Testis (tissue), 5 donors: ENCODE measurements at places on chromosomes 16 and 17. TPM values are rescaled to one million over a fixed set of nuclear protein-coding genes. Genes with fewer than 3 reads are reported as not detected.

The CAVIN1 gene
- 49.4 TPM for total RNA-seq

The KRT33B gene
- total RNA-seq: 0.25 TPM

The CLEC3A gene
- total RNA-seq: 0.74 TPM

The SLC7A6OS gene
- 25.8 TPM for total RNA-seq

DNA sequence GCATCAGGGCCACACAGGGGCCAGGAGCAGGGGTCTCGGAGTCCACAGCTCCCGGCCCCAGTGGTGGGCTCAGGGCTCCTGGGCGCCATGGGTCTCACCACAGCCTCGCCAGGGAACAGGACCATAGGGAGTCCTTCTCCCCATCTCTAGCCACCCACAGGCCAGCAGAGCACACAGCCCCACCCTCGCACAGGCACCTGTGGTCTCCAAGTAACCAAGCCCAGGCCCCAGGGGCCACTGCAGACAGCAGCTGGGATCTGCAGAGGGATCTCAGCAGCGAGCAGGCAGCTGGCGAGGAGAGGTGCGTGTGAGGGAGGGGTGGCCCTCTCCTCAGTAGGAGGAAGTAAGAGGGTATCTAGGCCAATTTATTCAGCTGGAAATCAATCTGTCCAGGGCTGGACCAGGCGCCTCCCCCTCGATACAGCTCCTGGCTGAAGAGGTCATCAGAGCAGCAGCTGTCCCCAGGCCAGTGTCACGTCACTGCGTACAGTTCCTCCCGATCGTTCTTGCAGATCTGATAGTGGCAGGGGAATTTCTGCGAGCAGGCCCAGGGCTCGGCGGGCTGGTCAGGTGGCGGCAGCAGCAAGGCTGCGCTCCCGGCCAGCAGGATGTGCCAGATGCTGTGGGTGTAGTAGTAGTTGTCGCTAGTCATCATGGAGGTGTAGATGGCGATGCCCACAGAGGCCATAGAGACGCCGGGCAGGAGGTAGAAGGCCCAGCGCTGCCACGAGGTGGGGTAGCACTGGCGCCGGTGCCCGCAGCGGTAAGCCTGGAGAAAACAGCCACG is 1.4 kb upstream of the MRPL28 start:
- peak; percentile 87 for DNase-seq

GRCh38 chr16:10136916-10137315 is 45.3 kb downstream of the GRIN2A start:
- DNase-seq: no peak

- DNase-seq: no peak
Observed at GRCh38 chr17:33858121-33858520, 397.0 kb upstream of the CCL2 start.

DNA sequence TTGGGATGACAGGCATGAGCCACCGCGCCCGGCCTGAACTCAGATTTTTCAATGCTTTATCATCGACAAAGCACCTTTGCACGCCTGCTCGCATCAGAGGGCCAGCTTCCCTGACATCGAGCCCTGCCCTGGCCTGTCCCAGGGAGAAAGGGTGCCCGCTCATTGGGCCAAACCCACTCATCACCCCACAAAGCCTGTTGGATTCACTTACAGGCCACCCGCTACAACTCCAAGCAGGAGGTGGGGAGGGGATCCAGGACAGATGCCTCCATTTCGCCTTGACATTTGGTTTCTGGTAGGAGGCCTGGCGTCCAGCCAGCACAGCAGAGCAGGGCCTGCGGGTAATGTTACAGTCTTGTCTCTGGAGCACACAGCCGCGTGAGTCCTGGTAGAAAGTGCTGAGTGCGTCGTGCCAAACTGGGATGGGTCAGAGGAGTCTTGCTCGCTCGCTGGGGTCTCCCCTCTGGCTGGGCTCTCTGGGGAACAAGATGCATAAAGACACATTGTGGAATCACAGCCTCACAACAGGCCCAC is 19.8 kb downstream of the SMTNL2 start:
- DNase-seq: peak; percentile 92

- DNase-seq: no peak
Observed at GRCh38 chr17:5209396-5209795, 17.7 kb upstream of the ZNF594 start.

GRCh38 chr17:37142294-37142896 is 193.6 kb downstream of the AATF start:
- no peak for DNase-seq

GRCh38 chr17:49738456-49739163 is 25.3 kb downstream of the FAM117A start:
- no peak for DNase-seq

DNA sequence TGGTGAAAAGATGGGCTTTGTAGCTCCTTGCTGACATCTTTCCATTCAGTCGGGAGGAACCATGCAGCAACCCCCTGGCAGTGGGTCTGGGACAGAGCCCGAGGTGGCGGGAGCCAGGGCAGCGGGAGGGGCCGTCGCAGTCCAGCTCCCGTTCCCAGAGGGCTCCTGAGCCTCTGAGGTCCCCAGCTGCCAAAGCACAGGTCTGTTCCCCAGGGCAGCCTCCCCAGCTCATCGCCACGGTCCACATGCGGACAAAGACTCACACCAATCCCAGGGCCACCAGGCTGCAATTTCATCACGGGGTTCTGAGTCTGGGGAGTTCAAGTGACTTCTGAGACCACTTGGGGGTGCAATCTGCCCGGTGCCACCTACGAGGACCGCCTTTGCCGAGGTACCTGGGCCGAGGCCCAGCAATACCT is 196.0 kb downstream of the RBFOX3 start:
- DNase-seq: no peak

DNA sequence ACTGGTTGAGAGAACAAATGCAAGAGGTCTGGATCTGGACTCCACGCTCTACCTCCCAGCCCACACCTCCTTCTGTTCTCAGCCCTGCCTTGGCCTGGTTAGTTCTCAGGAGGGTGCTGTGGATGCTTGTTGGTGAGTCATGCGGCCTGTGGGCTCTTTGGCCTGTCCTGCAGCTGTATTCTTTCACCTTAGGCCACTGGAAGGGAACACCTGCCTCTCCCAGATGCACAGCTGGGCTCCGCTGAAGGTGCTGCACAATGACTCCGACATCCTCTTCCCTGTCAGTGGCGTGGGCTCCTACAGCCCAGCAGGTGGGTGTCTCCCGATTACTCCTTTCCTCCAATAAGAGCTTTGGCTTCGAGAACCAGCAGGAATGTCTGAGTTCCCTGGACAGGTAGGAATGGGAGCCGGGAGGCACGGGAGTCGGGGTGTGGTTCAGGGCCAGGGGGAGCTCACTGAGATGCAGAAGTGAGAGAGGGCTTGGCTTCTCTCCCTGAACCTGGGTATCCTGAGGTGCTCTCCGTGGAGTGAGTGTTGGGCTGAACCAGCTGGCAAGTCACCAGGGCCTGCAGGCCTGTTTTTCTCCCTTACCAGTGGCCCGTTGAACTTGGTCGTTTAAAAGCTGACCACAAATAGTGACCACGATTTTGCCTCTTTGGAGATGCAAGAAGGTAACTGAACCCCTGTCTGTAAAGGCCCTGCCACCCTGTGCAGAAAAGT is 85.0 kb downstream of the SNX29 start:
- DNase-seq: no peak

DNA sequence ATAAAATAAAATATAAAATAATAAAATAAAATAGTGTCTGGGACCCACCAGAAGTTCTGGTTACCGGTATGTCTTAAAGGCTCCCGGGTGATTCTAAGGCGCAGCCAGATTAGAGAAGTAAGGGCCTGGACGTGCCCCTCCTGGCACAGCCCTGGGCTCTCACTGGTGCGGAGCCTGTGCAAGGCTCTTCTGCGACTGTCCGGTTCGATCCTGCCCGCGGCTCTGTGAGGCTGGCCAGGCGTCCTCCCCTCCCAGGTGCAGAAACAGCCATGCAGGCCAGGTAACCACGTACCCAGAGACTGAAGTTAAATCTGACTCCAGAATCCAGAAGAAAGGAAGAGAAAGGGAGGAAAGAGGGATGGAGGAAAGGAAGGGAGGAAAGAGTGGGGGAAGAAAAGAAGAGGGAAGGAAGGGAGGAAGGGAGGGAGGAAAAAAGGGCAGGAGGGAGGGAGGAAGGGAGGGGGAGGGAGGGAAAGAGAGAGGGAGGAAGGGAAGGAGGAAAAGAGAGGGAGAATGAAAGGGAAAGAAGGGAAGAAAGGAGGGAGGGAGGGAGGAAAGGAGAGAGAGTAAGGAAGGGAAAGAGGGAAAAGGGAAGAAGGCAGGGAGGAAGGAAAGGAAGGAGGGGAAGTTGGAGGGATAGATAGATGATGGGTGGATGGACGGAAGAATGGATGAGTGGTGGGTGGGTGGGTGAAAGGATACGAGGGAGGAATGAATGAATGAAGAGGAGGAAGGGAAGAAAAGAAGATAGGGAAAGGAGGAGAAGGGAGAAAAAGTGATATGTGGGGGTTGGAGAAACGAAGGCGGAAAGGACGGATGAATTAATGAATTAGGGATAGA is 42.3 kb downstream of the C16orf82 start:
- no peak for DNase-seq

GRCh38 chr16:20900299-20901067 is at the start of the genes DCUN1D3 and LYRM1:
TSS of gene DCUN1D3 (minus strand) at chr16:20900358. CDS start at chr16:20862538, 37,820 bp downstream.
TSS of gene LYRM1 (plus strand) at chr16:20900771. CDS start at chr16:20915556, 14,785 bp downstream.
- DNase-seq: peak; percentile 99

DNA sequence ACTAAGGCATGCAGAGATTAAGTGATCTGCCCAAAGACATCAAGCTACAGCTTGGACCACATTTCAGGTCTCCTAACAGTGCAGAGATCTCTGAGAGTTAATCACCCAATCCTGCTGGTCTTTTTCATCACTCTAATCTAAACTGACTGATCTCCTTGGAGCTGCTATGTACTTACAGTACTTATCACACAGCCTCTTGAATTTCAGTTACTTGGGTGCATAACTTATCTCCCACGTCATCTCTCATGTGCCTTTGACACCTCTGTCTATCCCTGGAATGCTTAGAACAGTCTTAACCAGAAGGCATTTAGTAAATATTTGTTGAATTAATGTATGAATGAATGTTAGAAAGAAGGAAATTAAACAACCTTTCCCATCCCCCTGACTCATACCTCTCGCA is 139.0 kb downstream of the SNX11 start:
- no peak for DNase-seq

DNA sequence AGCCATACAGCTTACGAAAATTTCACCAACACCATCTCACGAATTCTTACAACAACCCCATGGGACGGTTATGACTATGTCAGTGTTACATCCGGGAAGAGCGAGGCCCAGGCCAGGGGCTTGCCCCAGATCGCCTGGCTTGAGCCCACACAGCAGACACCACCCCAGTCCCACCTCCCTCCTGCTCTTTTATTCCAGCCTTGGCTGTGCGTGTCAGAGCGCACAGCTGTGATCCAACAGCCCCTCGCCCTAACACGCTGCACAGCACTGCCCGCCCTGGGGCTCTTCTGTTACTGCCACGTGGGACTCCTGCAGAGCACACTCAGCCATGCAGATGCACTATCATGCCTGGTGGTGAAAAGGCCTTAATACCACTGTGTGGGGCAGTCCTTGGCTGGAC is 127.9 kb downstream of the ENGASE start:
- DNase-seq: no peak

DNA sequence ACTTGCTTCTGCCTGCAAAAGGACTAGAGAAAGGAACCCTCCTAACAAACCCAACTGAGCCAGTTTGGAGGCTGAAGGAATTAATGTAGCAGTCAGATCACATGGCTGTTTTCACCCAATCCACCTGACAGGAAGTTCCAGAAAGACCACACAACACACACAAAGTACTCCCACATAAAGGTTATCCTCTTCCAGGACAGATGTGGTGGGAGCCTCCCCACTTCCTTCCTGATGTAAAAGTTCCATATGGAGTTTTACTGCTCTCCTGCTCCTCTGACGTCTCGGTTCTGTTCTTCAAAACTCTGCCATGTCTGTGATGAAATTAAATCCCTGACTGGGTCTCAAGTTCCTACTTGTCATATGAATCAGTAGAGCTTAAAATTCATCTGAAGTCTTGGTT is 497.0 kb upstream of the HSBP1 start:
- DNase-seq: no peak

DNA sequence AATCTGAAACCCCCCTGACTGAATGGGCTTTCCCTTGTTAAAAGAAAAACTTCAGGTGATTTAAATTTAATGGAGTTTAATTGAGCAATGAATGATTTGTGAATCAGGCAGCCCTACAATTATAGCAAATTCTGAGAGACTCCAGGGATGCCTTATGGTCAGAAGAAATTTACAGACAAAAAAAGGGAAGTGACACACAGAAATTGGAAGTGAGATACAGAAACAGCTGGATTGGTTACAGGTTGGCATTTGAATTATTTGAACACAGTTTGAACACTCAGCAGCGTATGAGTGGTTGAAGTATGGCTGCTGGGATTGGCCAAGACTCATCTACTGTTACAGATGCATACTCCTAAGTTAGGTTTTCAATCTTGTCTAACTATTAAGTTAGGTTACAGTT is 19.0 kb upstream of the CPHXL start:
- no peak for DNase-seq

- no peak for DNase-seq
Observed at GRCh38 chr16:49638673-49639610, 217.0 kb downstream of the ZNF423 start.

DNA sequence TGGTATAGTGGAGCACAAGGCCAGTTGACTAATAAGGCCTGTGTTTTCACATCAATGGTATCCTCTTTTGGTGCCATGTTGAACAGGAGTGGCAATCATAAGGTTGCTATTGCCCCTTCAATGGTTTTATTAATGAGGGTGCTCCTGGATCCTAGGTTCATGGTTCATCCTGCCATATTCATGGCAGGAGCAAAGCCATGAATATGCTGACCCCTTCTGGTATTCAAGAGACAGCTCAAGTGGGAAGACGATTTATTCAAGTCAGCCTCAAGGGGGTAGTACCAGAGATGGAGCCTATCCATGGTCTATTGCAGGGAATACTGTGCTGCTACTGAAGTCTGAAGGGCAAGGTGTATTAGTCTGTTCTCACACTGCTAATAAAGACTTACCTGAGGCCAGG is 2.6 kb downstream of the ABCA9 start:
- no peak for DNase-seq

- DNase-seq: no peak
Observed at GRCh38 chr16:3659251-3659650, 4.8 kb downstream of the DNASE1 start.

GRCh38 chr17:61330174-61331150 is 69.2 kb upstream of the TBX2 start:
- DNase-seq: no peak

GRCh38 chr16:66270333-66270927 is 96.1 kb upstream of the CDH5 start:
- peak; percentile 79 for DNase-seq

DNA sequence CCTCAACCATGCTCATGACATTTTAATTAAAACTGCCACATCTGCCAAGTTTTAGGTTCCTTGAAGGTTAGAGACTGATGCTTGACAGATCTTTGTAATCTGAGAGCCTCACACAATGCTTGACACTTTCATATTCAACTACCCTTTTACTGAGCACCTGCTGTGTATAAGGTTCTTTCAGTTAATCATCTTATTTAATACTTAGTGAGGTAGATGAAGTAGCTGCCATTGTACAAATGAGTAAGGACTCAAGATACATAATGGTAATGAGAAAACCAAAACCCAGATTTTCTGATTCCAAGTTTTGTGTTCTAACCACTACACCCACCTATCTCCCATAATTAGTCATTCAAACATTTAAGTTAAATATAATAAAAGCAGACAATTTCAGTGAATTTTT is 35.4 kb upstream of the ARL6IP1 start:
- no peak for DNase-seq
